ENCODE measurements at places on chromosomes 2 and 18.

GRCh38 chr2:28209261-28209691, 183.4 kb upstream of the FOSL2 start:
- no peaks in the 10 kb centered on the region for H3K36me3 ChIP-seq
- H3K27ac ChIP-seq: no peak overlapping the region
- H3K4me3 ChIP-seq: no peak overlapping the region
- no peaks in the 10 kb centered on the region for H3K27me3 ChIP-seq

DNA sequence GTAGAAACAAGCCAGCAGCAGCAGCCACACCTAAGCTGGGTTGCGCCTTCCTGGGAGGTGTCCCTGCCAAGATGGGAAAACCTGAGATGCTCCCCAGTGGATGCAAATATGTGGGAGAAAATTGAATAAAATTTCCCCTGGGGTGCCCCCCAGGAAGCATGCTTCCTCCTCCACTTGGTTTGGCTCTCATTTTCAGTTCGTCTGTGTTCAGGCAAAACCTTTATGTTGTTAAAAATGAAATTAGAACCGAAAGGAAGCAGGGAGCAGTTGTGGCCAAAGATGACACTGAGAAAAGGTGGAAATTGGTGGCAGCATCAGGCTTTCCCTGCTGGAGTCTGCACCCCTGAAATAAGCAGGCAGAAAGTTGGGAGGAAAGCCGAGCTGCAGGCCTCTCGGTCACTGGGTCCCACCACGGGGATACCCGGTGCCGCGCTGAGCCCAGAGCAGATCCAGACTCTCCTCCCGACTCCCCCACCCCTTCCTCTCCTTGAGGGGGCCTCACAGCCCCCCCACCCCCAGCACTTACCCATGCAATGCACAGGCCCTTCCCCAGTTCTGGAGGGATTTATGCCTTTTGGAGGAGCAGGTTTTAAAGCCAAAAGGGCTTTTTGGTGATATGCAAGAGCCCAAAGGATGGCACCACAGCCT, 267.7 kb upstream of the SPRED2 start:
- DNase-seq: no peak
- no peak overlapping the region for H3K4me3 ChIP-seq
- no peaks in the 10 kb centered on the region for H3K36me3 ChIP-seq
- H3K27me3 ChIP-seq: no peaks in the 10 kb centered on the region

DNA sequence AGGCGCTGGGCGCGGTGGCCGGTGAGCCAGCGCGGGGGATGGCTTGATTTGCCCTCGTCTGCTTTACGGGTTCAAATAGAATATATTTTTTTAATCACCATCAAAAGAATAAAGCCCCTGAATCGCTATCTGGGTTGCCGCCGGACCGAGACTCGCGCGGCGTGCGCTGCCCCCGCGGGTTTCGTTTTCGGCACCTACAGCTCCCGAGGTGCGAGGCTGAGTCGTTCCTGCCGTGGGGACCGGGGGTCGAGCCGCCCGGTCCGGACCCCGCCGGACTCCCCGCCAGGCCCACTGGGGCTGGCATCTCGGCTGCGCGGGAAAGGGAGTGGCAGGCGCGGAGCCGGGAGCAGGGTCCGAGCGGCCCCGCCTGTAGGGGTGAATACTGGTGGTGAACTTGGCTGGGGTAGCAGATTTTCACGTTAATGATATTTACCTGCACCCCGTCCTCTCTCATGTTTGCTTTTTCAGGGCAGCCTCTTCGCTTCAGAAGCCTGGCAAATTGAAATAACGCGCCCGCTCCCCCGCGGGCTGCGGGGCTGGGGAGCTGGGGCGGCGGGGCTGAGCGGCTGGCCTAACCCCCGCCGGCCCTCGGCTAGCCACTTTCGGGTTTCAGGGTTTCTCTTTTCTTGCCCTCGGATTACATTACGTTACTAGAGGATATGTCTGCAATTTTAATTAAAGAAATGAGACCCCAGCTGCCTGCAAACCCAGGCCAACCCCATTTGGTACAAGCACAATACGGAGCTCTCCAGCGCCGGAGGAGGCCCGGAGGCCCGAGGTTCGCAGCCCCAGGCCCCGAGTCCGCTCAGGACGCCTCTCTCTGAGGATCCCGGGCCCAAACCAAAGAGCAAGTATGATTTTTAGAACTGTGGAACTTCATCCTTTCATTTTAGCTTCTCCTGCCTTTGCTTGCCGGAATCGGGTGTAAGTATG, 1.7 kb upstream of the CELF4 start:
- no peak for DNase-seq
- H3K27ac ChIP-seq: no peak overlapping the region
- H3K4me1 ChIP-seq: peaks cover 24% of the 10 kb centered on the region
- no peaks in the 10 kb centered on the region for H3K36me3 ChIP-seq

DNA sequence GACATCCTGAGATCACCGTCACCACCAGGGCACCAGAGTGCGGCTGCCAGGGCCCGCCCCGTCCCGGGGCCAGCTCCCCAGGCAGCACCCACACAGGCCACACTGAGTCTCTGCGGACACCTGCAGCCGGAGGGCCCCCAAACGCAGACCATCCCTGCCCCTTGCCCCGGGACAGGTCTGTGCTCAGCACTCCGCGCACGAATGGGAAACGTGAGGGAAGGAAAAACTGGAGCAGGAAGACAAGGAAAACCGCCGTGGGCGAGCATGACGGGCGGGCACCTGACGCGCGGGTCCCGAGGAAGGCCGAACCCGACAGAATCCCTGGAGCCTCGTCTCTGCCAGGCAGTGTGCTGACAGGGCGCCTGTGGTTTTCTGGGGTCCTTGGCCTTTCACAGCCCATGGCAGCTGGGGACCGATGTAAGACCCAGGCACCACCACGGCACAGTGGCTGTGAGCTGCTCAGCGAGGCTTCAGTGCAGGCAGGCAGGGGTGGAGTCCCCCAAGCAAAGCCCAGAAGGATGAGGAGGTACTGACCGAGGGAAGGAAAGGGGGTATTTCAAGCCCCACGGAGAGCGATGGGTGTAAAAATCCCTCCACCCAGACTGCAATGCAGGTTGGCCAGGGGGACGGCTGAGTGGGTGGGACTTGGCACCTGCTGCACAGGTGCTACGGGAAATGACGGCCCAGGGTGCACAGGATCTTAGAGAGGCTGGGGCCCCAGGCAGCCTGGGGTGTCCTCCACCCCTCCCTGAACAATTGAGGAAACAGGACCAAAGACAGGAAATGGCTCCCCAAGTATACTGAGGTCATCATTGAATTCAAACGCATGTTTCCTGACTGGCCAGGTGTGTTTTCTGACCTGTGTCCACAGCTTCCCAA, 59.0 kb downstream of the PXDN start:
- no peak overlapping the region for H3K27ac ChIP-seq
- H3K27me3 ChIP-seq: no peaks in the 10 kb centered on the region

GRCh38 chr2:183267148-183267827, 143.0 kb downstream of the NUP35 start:
- H3K36me3 ChIP-seq: no peaks in the 10 kb centered on the region
- H3K27ac ChIP-seq: no peak overlapping the region
- no peaks in the 10 kb centered on the region for H3K27me3 ChIP-seq
- no peaks in the 10 kb centered on the region for H3K4me1 ChIP-seq

DNA sequence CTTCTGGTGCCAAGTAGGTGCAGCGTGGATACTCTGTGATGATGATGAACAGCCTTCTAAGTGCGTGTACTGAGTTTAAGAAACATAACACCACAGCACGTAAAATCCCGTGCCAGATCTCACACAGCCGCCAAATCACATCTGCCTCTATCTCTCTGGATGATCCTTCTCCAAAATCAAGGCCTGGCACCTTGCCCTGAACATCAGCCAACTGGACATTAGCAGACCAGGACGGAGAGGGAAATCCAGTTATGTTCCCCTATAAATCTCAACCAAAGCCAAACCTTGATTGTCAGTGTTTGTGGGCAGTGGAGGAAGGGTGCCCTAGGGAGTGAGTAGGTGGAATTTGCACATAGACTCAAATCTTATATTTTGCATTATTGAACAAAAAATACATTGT, 164.3 kb downstream of the MIB1 start:
- no peak for DNase-seq
- H3K4me3 ChIP-seq: no peak overlapping the region
- H3K36me3 ChIP-seq: no peaks in the 10 kb centered on the region
- no peaks in the 10 kb centered on the region for H3K27me3 ChIP-seq

DNA sequence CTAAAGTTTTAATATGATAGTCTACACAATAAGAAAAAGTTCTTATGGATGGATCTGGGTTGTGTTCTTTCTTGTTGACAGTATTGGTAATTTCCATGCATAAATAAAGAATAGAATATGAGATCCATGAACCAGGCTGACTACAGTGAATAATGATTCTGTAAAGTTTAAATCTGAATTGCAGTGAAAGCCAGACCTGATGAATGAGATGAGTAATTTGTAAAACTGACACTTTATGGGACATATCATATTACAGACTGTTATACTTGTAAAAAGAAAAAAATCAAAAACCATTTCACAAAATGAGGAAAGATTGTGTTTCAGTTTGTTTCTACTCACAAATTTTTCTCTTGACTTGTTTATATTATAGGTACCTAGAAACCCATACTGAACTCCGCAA, 164.9 kb upstream of the SCN7A start:
- no peaks in the 10 kb centered on the region for H3K4me1 ChIP-seq
- no peaks in the 10 kb centered on the region for H3K27me3 ChIP-seq
- no peak overlapping the region for H3K4me3 ChIP-seq
- H3K36me3 ChIP-seq: no peaks in the 10 kb centered on the region
- H3K27ac ChIP-seq: no peak overlapping the region
- DNase-seq: no peak

DNA sequence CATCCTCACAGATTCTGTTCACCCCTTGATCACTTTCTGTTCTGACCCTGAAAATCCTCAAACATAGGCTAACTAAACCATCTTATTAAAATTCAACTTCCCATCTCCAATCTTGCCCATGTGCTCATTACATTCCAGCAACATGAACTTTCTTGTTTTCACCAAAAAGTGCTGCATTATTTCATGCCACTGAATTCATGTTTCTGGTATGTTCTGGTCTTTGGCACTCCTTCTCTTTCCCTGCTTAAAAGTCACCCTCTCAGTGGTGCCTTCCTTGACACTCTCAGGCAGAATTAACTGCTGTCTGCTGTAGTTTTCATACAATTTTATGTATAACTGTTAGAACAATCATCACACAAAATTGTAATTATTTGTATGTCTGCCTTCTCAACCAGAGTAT, 247.7 kb upstream of the RBMS1 start:
- no peak overlapping the region for H3K27ac ChIP-seq
- no peak overlapping the region for H3K4me3 ChIP-seq
- no peaks in the 10 kb centered on the region for H3K27me3 ChIP-seq

DNA sequence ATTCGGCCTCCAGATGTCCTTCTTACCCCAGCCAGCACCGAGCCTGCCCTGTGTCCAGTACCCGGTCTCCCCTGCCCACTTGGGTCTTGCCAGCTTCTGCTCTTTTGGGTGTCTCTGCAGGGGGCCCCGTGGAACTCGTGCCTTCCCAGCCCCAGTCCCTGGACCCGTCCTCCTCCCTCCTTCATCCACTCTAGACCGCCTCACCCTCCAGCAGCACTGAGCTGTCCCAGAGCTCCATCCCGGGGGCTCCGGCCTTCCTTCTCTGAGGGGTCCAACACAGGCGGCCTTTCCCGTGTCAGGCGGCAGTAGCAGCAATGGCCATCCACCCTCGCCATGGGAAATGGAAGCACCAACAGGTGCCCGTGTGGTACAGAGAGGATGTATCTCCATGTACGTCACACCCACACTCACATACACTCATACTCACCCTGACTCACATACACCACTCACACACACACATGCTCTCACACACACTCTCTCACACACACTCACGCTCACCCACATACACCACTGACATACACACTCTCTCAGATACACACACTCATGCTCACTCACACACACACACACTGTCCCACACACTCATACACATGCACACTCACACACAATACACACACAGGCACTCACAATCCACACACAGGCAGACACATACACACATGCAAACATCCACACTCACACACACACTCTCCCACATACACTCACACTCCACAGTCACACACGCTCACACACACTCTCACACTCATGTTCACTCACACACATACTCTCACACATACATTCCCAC, 827.5 kb upstream of the SALL3 start:
- no peak for DNase-seq
- no peaks in the 10 kb centered on the region for H3K36me3 ChIP-seq
- no peaks in the 10 kb centered on the region for H3K4me1 ChIP-seq
- no peak overlapping the region for H3K4me3 ChIP-seq
- H3K27me3 ChIP-seq: no peaks in the 10 kb centered on the region

GRCh38 chr2:88283886-88284592, 113.9 kb downstream of the THNSL2 start:
- H3K4me3 ChIP-seq: no peak overlapping the region
- no peaks in the 10 kb centered on the region for H3K36me3 ChIP-seq
- no peak for DNase-seq
- no peaks in the 10 kb centered on the region for H3K27me3 ChIP-seq
- no peak overlapping the region for H3K27ac ChIP-seq

DNA sequence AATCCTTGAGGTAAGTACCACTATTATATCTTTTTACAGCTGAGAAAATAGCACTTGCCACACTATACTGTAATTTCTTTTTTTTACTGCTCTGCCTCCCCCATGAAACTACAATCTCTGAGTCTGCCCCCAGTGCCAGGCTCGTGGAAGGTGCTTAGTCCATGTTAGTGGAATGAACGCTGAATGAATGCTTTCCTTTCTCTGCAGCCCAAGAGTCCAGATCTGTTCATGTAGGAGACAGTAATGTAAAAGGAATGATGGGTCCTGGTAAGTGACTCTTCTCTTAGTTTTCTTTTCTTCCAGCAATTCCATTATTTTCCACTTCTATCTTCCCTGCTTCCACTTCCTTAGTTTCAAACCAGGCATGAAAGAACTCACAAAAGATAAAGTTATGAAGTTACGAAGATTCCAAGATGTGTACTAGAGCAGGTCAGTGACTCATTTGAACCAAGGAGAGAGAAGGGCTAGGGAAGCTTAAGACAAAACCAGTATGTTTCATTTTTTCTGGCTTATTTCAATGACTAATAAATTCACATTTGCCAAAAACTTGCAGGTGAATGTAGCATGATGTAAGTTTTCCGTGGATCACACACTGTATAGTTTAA, 46.0 kb downstream of the ARHGEF33 start:
- H3K27ac ChIP-seq: no peak overlapping the region
- H3K36me3 ChIP-seq: no peaks in the 10 kb centered on the region
- no peak for DNase-seq
- H3K27me3 ChIP-seq: no peaks in the 10 kb centered on the region
- H3K4me1 ChIP-seq: no peaks in the 10 kb centered on the region

- H3K4me3 ChIP-seq: peak overlapping the region; percentile 47
- peak overlapping the region; percentile 62 for H3K27ac ChIP-seq
- DNase-seq: no peak
- H3K36me3 ChIP-seq: no peaks in the 10 kb centered on the region
Observed at GRCh38 chr18:68721681-68722583, 7.0 kb upstream of the TMX3 start.

DNA sequence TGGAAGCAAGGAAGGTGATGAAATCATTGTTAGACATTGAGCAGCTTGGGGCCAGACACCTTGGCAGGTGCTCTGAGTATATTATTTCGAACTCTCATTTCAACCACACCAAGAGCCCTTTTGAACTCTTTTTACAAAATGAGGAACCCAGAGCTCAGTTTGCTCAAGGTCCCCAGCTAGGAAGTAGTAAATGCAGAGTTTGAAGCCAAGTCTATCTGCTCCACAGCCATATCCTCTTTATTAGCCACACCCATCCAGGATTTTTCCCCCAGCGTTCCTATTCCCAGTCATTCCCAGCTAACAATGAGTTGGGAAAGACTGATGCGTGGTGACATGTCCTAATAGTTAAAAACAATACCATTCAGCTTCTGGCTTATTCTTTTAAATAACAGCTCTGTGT, 40.2 kb downstream of the SEMA4F start:
- no peak overlapping the region for H3K27ac ChIP-seq
- no peaks in the 10 kb centered on the region for H3K27me3 ChIP-seq
- no peak overlapping the region for H3K4me3 ChIP-seq
- no peaks in the 10 kb centered on the region for H3K4me1 ChIP-seq
- DNase-seq: no peak
- no peaks in the 10 kb centered on the region for H3K36me3 ChIP-seq

All from tibial artery (tissue), 4 donors.